ENCODE measurements at places on chromosomes 6 and 20.

GRCh38 chr6:1856381-1856780 is 246.7 kb downstream of the FOXC1 start:
- DNase-seq = no peak

- DNase-seq = no peak
These were observed 7.1 kb downstream of the VNN2 start for GRCh38 chr6:132750455-132751248.

DNA sequence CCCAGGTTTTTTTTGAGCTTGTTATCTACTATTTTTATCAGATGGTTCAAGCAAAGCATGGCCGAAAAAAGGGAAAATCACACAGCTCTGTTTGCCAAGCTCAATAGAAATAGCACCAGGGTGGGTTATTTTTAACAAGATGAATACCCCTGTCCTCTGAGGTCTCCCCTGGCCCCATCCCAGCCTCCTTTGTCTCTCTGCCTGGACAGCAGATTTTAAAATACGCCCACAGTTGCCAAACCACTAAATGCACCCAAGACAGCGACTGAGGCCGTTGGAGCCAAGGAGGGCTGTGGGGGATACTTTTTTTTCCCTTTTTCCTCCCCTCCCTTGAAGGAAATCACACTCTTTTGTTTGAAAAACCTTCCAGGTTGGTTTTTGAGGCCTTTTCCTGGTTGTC is 106.6 kb downstream of the VEGFA start:
- DNase-seq = no peak

- DNase-seq = peak; percentile 73
These were observed 39.9 kb downstream of the RPRD1B start for GRCh38 chr20:38073307-38074071.

- DNase-seq = no peak
These were observed 15.0 kb upstream of the ETV7 start for GRCh38 chr6:36402481-36402880.

DNA sequence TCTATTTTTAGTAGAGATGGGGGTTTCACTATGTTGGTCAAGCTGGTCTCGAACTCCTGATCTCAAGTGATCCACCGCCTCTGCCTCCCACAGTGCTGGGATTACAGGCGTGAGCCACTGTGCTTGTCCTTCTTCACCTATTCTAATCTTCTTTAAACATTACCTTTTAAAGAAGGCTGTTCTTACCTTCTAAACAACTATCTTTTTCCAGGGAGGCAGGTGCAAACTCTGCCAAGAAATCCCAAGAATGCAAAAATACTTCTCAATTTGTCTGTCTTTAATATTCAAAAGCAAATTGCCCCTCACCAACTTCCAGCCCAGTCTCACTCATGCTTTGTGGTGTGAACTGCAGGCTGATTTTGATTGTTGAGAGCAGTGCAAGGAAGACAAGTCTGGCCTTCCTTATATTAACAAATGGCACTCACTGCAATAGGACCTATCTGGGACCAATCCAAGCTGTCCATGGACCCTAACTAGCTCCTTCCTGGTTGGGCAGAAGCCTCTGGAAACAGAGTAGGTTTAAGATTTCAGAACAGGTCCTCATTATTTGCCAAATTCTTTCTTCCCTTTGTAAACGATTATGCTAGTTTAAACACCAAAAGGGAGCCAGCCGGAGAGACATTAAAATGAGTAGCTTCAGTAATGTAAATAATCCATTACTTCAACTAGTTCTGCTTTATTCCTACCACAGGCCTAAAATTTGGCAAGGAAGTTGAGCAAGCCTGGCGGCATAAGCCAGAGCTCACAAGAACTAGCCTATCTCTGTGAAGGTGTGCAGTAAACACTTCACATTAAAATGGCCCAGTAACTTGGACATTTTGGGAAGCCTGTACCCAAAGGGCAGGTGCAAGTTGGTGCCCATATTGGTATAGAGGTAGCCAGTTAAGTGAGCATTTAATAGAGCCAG is 1.6 kb downstream of the SCAND1 start:
- no peak for DNase-seq

DNA sequence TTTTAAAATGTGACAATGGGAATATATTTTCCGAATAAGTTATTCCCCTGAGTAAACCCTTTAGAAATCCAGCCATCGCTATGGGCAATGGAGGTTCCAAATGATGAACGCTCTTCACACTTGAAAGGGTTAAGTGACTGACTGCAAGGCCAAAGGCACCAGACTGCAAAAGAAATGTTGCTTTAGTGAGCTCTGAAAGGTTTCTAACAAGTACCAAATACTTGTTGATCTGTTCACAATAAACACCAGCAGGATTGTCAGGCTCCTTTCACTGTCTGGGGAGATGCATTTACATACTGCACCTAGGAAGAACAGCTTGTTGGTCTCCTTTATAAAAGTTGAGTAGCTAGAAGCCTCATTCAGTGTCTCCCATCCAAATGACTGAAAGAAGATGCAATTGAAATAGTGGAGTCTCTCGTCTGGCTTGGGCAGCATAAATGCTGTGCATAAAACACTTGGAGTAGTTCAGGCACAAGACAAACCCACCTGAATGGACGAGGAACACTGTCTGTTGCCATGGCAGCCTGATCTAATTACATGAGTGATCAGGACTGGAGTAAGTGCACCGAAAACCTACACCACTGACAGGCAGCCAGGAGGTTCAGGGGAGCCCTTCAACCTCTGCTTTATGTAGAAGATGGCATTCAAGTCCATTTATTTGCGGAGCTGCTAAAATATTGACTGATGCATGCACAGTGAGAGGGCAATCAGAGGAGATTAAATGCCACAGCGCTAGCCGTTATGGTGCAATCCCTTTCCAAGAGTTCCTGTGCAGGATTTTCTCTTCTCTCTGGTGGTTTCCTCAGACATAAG is 2.9 kb downstream of the ATXN1 start:
- DNase-seq = no peak

GRCh38 chr20:14953736-14954135 is 616.3 kb upstream of the FLRT3 start:
- no peak for DNase-seq

All from left renal cortex interstitium (tissue), 4 donors.